Spinal cord (tissue), 10 donors: ENCODE measurements at places on chromosomes 13 and 19. TPM values are rescaled to one million over a fixed set of nuclear protein-coding genes. Genes with fewer than 3 reads are reported as not detected.

DNA sequence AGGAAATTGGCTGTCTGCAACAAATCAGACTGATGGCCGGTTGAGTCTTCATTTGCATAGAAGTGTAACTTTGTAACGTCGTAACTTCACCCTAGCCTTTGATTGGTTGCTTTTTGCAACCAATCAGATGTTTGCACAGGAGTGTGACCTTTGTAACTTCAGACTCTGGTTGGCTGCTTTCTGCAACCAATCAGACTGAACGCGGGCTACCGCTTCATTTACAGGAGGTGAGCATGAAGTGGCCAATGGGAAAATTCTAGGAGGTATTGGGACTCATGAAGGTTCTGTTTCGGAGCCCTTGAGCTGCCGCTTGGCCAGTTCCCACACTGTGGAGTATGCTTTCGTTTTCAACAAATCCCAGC, 441 bp upstream of the ZNF559 start:
- DNase-seq: peak; percentile 86

DNA sequence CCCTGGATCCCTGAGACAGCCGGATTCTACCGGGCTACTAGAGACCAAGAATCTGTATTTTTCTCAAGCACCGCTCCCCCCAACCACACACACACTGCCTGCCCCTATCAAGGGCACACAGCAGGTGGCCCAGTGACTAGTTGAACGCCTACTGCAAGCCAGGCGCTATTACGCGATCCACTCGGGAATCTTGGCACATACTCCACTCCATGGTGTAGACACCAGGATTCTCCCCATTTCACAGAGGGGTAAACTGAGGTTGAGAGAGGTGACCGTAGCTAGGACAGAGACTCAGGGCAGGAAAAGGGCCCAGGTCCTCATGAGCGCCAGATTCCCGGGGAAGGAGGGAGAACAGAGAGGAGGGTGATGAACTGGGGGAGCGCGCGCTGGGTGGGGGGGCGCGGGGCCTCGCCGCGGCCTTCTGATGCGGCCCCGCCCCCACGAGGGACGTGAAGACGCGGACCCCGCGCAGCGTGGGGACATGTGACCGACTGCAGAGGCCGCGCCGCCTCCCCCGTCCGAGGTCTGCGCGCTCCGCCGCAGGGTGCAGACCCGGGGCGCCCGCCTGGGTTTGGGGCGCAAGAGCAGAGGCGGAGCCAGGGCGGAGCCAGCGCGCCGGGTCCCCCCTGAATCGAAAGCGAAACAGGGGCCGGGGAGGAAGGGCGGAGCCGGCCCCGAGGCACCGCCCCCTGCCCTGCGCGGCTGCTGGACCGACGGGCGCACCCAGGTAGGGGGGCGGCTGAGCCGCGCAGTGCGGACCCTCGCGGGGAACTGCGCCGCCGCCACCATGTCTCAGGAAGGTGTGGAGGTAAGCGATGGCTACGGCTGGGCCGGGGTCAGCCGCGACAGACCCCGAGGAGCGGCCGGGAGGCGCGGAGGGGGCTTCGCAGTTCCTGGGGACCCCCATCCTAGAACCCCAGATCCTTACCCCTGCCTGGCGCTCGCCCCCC, at the start of gene SHFL:
Gene SHFL (plus strand): TSS at position 677 of the 950 bp plus-strand sequence. CDS start 111 bp downstream, at position 788.
- DNase-seq: peak; percentile 75

The ZNF793 gene
- total RNA-seq: 23.3 TPM

The ANKLE1 gene
- total RNA-seq: 0.79 TPM

The CYSLTR2 gene
- 7.1 TPM for total RNA-seq
